SJCRH30 (cell line): ENCODE measurements at places on chromosomes 6 and 20. TPM values are rescaled to one million over a fixed set of nuclear protein-coding genes. Genes with fewer than 3 reads are reported as not detected.

GRCh38 chr6:8481727-8482126 lies 46.4 kb upstream of the SLC35B3 start:
- H3K36me3 ChIP-seq = no peaks in the 10 kb centered on the region
- DNase-seq = peak; percentile 37
- no peak overlapping the region for H3K27ac ChIP-seq

- no peaks in the 10 kb centered on the region for H3K36me3 ChIP-seq
- no peak overlapping the region for H3K27ac ChIP-seq
- no peak overlapping the region for H3K4me3 ChIP-seq
Observed at GRCh38 chr20:13022401-13023155, 13.8 kb downstream of the SPTLC3 start.

DNA sequence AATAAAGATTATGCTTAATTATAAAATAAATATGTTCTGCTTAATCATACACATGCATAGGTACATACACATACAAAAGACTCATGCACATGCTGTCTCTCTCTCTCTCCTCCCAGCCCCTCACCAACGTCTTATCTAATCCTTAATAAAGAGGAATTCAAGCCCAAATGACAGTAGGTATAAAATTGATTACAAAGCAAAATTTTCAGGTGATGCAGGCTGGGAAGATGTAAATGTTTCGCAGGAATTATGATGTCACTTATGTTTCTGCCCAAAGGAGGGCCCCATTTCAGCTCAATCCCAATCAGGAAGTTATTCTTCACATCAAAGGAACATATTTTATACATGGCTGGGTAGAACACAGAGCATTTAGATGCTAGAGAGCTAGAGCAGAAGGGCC lies 284.6 kb upstream of the ID4 start:
- H3K27me3 ChIP-seq = no peaks in the 10 kb centered on the region
- no peaks in the 10 kb centered on the region for H3K4me1 ChIP-seq
- no peak for DNase-seq
- no peak overlapping the region for H3K4me3 ChIP-seq
- no peaks in the 10 kb centered on the region for H3K36me3 ChIP-seq

Gene ATP9A
- total RNA-seq = 0.20 TPM in 1 of 2 replicates, not detected in the other

Gene RBM24
- total RNA-seq = 29.3 and 32.2 TPM in 2 replicates

- no peaks in the 10 kb centered on the region for H3K36me3 ChIP-seq
- H3K27me3 ChIP-seq = no peaks in the 10 kb centered on the region
- H3K4me1 ChIP-seq = no peaks in the 10 kb centered on the region
- no peak for DNase-seq
- H3K4me3 ChIP-seq = no peak overlapping the region
Observed at GRCh38 chr6:17482711-17483110, 89.3 kb downstream of the CAP2 start.

- H3K4me3 ChIP-seq = peak overlapping the region; percentile 83
- no peak overlapping the region for H3K27ac ChIP-seq
- peaks cover 39% of the 10 kb centered on the region for H3K4me1 ChIP-seq
- DNase-seq = no peak
- no peaks in the 10 kb centered on the region for H3K27me3 ChIP-seq
- no peaks in the 10 kb centered on the region; the same call in none of the 2 replicates for H3K36me3 ChIP-seq
Observed at GRCh38 chr6:30685157-30686008, 1.1 kb downstream of the PPP1R18 start.

DNA sequence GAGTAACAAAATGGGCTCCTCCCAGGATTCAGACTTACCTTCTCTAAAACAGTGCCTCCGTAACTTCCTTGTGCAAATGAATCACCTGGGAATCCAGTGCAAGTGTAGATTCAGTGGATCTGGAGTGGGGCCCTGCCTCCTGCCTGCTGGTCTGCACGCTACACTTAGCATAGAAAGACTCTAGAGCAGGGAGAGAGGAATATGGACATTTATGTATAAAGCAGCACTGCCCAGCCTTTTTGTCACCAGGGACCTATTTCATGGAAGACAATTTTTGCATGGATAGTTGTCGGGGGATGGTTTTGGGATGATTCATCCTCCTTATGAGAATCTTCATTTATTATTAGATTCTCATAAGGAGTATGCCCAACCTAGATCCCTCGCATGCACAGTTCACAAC lies 42.3 kb upstream of the L3MBTL3 start:
- no peak overlapping the region for H3K4me3 ChIP-seq
- DNase-seq = no peak
- H3K4me1 ChIP-seq = no peaks in the 10 kb centered on the region

DNA sequence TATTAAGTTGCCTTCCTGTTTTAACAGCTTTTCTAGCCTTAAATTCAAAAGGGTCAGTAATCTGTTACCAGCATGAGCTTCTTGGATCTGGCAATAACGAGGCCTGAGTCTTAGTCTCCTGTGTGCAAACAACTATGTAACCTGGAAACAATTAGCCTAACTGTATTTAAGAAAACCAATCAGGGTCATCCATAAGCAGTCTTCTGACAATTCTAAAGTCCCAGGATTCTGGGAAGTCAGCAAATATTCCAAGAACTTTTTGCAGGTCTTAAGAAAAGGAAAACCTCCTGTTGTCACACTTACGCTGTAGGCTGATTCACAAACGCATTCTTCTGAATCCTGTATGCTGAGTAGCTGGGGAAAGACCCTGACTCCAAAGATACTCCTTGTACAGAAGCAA lies 90.4 kb downstream of the COL12A1 start:
- no peaks in the 10 kb centered on the region for H3K27me3 ChIP-seq
- H3K27ac ChIP-seq = no peak overlapping the region
- H3K4me1 ChIP-seq = no peaks in the 10 kb centered on the region

DNA sequence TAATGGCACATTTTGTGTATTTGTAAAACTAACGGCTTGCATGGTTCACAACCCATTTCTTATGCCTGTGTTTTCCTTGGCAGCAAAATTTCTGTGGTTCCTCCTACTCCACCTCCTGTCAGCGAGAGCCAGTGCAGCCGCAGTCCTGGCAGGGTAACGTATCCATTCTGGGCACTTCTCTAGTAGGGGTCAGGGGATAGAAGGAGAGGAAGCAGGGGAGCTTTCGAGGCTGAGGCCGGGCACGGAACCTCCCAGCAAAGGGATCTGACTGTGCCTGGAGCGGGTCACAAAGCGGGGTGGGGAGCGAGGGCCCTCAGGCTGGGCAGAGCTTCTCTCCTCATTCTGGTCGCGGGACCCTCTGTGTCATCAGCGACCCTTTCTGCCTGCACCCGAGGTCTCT lies 58.4 kb downstream of the SYTL3 start:
- no peaks in the 10 kb centered on the region for H3K27me3 ChIP-seq
- H3K27ac ChIP-seq = no peak overlapping the region
- H3K4me3 ChIP-seq = no peak overlapping the region
- H3K4me1 ChIP-seq = peaks cover 3% of the 10 kb centered on the region; the same call in 1 of the 2 replicates
- H3K36me3 ChIP-seq = peaks cover 12% of the 10 kb centered on the region
- no peak for DNase-seq

Gene TAGAP
- 4.7 and 5.2 TPM in 2 replicates for total RNA-seq

DNA sequence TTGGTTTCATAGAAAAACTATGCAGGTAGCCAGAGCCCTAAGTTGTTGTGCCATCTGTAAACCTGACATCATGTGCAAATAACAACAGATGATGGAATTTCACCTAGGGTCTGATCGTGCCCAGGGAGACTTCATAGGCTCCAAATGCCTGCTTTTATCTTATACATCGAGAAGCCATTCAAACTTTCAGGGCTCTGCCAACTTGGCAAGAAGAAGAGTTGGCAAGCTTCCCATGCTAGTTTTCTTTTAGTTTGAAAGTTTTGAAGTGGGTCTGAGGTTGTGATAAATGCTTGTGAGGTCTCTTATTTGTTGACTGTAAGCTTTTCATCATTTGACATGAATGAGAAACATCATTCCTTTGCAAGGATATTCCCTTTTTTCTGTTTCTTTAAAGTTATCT lies 175.4 kb upstream of the FLRT3 start:
- DNase-seq = no peak
- H3K27me3 ChIP-seq = no peaks in the 10 kb centered on the region
- no peak overlapping the region for H3K27ac ChIP-seq

- peaks cover 17% of the 10 kb centered on the region for H3K4me1 ChIP-seq
- H3K27ac ChIP-seq = peak overlapping the region; percentile 10; the same call in 1 of the 2 replicates
- no peak for DNase-seq
- peak overlapping the region; percentile 32 for H3K4me3 ChIP-seq
- no peaks in the 10 kb centered on the region for H3K36me3 ChIP-seq
- H3K27me3 ChIP-seq = peaks cover 3% of the 10 kb centered on the region; the same call in 1 of the 2 replicates
Observed at GRCh38 chr6:169801396-169802160, 50.2 kb downstream of the ERMARD start.
